Stimulated activated CD8-positive, alpha-beta memory T cell treated with anti-CD3 and anti-CD28 coated beads, Interleukin-2, amount 100 ng/mL, for 1 hour (primary cell): ENCODE measurements at places on chromosomes 2 and 18.

DNA sequence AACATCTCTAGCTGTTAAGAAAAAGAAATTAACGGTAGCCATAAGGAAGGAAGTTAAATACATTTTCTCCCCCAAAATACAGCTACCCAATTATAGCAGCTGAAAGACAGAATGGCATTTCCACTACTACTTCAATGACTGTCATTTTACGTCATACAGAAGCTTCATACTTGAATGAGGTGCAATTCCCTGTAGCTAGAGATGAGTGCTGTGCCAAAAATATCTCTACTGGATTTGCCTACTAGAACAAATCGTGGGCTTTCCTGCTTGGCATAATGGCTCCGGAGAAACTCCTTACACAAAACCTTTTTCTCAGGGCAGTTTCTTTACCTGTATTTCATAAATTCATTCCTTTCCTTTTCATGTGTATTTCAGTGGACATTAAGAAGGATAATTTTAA, 36.3 kb upstream of the NRXN1 start:
- no peak for DNase-seq

GRCh38 chr2:13354031-13354430, 637.3 kb downstream of the TRIB2 start:
- no peak for DNase-seq

- no peak for DNase-seq
Measured at GRCh38 chr2:164910101-164910899, 45.0 kb downstream of the SLC38A11 start.

DNA sequence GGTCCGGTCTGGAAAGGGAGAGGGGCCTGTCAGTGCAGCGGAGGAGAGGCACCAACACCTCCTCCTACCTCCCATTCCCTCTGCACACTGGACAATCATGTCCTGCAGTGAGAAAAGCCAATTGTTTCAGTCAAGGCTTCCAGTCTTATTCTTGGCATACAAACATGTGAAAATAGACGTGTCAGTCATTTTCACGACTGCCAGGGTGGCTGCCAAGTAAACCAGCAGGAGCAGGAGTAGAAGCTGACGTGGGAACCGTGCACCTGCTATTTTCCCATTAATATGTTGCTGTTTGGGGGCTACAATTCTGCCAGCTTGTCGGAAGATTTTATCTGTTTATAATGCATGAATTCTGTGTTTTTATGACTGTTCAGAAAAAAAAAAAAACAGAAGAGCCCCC, 202.3 kb downstream of the SPP2 start:
- no peak for DNase-seq

DNA sequence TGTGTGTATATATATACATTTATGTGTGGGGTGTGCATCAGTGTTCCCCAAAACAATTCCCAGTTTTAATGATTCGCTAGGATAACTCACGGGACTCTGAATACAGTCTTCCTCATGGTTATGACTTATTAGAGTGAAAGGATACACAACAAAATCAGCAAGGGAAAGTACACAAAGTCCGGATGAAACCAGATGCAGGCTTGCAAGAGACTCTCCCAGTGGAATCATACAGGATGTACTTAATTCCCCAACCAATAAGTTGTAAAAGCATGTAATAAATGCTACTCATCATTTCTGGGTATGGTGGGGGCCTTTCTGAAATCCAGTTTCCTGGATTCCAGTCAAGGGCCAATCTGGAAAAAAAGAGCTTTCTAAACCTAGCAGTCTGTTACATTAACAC, 654.1 kb upstream of the SYT4 start:
- DNase-seq = no peak

- no peak for DNase-seq
Measured at GRCh38 chr18:45221363-45221762, 393.9 kb upstream of the SLC14A2 start.
